Foreskin melanocyte (primary cell): ENCODE measurements at places on chromosomes 1 and 21.

GRCh38 chr1:239963856-239964255 is 127.8 kb upstream of the FMN2 start:
- DNase-seq, result no peak

DNA sequence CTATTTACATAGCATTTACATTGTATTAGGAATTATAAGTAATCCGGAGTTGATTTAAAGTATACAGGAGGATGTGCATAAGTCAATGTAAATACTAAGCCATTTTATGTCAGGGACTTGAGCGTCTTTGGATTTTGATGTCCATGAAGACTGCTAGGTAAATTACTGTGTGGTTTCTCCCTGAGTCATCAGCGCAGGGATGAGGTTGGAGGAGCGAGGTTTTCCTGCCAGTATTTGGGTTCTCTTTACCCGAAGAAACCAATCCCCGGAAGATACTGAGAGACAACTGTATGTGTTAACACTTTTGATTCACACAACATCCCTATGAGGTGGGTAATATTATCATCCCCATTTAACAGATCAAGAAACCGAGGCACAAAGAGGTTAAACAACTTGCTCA is 29.3 kb downstream of the BATF3 start:
- DNase-seq, result no peak

GRCh38 chr1:114671011-114671938 is 1.4 kb upstream of the DENND2C start:
- no peak for DNase-seq

DNA sequence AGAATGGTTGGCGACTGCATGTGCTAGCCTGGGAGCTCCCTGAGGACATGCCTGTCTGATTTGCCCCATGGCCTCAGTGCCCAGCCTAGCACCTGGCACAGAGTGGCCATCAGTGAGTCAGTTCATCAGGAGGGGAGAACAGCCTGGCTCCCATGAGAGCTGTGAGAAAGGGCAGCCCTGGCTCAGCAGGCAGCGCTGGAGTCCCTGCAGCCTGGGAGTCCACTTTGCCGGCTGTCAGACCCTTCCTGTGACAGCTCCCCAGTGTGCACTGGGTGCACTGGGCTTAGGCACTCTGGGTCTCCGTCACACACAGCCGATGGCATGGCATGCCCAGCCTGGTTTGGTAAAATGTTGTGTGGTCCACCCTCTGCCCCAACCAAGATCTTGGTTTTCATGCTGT is 28.7 kb downstream of the LDLRAP1 start:
- DNase-seq, result no peak

- peak; percentile 88 for DNase-seq
Observed at GRCh38 chr1:154334079-154335024, 9.0 kb downstream of the ATP8B2 start.

- DNase-seq, result no peak
Observed at GRCh38 chr1:42747125-42747524, 7.1 kb upstream of the CLDN19 start.

DNA sequence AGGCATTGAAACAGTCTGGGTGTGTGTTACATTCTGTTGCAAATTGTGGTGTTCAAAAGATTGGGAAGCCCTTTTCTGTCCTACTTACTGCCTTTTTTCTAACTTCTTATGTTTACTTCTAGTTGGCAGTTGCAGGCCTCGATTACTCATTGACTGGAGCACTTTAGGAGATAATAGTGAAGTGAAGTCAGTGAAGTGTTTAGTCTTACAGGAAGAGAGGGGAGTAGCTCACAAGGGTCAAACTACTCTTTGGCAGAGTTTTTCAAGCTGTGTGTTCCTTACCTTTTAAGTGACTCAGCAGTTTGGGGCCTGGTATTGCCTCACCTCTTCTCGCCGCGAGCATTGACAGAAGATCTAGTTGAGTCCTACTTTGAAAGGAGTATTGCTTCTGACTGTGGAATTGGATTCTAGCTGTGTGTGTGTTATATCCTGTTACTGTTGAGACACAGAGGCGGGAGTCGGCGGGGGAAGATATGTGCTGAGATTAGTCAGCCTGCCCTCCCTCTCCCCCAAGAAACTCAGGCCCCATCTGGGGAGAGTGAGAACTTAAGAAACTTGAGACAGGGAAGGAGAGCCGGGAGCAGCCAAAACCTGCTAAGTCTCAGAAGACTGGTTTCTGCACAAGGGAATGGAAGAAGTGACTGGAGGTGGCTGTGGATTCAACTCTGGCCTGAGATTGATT is 19.3 kb downstream of the AHCYL1 start:
- DNase-seq, result peak; percentile 26

DNA sequence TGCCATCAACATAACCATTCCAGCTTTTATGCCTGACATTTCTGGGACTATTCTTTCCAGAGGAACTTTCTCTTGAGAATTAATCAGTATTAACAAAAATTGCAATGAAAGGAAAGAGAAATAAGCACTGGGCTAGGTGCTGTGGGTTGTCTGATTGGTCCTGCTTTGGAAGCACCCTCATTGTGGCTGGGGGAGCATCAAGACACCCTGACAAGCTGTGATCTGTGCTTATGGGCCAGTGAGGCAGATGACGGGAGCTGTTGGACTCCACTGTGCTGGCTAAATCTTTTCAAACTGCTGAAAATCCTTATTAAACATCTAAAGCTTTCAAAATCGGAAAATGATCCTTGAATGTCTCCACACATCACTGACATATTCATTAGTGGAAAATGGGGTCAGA is 20.0 kb downstream of the UBASH3A start:
- no peak for DNase-seq

DNA sequence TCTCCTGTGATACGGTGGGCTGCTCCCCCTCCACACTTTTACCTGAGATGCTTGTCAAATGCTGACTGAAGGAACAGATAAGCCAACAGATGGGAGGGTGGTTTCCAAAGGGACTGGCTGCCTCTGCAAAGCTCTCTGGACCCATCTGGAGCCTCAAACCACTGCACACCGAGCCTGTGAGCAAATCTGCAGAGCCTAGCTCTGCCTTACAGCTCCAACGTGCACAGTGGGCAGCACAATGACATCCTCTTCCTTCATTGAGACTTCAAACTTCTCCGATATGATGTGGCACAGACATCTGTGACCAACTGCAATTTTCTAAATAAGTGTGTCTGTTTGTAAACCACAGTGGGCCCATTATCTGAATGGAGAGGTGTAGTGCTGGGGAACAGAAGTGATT is 26.2 kb upstream of the KNCN start:
- no peak for DNase-seq

- peak; percentile 13 for DNase-seq
Observed at GRCh38 chr21:45887120-45887611, 94.4 kb upstream of the COL6A1 start.

- no peak for DNase-seq
Observed at GRCh38 chr21:40646651-40647050, 200.3 kb downstream of the DSCAM start.

DNA sequence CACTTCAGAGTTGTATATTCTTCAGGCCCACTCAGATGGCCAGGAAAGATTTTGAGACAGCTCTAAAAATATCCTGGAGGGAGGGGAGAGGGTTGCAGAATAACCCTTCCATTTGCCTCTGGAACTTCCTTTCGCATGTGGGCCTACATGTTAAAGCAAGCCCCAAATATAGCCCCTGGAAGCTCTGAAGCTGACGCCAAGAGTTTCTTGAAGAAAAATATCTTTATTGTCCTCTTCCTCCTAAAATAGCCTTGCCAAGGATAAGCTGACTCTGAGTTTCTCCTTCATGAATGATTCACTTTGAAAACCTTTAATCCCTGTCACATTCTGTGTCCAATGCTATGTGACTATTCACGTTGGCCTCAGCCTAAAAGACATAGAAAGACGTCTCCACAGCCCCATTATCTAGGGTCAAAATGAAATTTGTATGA is 6.4 kb downstream of the C1orf116 start:
- DNase-seq, result peak; percentile 88

GRCh38 chr1:88595355-88596002 is 88.6 kb upstream of the PKN2 start:
- peak; percentile 58 for DNase-seq

- no peak for DNase-seq
Observed at GRCh38 chr1:6239950-6240768, 3.8 kb upstream of the HES3 start.

DNA sequence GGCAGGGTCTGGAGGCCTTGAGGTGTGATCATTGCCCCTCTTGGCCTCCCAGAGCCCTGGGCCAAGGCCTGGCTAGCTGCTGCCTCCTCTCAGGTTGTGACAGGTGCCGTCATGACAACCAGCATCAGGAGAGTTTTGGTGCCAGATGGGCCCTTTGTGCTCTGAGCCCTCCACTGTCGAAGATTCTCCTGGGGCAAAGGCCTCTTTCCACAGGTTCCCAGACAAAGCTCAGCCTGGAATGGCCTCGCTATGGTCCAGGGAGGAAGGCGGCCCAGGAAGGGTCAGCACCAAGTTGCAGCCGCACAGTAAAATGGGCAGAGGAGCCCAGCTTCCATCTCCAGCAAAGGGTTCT is 78.4 kb downstream of the ALPL start:
- no peak for DNase-seq

DNA sequence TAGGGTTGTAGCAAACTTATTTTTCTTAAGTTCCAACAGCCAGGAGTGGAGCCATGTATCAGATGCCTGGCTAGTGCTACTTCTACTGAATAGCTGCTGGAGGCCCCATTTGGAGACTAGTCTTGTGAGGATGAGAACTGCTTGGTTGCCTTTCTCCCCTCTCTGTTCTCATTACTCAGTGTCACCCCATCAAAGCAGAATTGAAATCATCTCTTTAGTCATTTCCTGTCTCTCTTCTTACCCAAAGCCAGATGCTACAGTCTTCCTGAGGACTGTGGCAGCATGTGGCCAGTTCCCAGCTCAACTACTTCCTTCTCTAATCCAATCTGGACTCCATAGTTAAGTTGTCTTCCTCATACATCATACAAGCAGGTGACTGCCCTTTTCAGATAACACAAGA is 197.5 kb downstream of the BRINP2 start:
- no peak for DNase-seq

DNA sequence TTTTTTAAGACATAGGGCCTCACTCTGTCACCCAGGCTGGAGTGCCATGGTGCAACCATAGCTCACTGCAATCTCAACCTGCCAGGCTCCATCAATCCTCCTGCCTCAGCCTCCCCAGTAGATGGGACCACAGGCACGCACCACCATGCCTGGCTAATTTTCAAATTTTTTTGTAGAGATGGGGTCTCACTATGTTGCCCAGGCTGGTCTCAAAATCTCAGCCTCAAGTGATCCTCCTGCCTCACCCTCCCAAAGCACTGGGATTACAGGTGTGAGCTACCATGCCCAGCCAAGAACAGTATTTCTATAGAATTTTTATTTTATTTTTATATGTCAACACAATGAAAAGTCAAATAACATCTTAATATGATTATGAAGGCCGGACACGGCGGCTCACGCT is 10.9 kb downstream of the GNB1 start:
- DNase-seq, result no peak

DNA sequence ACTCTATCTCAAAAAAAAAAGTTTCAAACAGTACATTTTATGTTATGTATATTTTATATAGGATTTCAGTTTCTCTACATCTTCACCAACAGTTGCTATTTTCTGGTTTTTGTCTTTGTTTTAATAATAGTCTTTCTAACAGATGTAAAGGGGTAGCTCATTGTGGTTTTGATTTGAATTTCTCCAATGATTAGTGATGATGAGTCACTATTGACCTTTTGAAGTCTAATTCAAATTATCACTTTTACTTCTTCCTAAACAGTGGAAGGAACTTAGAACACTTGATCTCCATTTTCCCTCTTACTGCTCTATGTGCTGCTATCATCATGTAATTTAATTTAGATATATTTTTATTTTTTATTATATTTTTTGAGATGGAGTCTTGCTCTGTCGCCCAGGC is 31.7 kb upstream of the SHCBP1L start:
- DNase-seq, result no peak

DNA sequence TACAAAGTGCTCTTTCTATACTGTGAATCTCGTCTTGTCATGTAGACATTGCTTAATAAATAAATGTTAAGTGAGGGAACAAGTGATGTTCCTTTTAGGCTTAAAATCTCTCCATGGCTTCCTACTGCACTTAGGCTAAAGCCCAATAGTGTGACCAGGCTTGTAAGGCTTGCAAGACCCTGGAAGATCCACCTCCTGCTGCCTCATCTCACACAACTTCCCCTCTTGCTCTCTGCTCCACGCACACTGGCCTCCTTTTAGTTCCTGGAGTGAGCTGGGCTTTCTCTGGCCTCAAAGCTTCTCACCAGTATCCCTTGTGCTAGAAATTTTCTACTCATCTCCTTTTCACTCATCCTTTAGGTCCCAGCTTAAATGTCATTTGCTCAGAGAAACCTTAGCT is 41.5 kb upstream of the DIPK1A start:
- no peak for DNase-seq

DNA sequence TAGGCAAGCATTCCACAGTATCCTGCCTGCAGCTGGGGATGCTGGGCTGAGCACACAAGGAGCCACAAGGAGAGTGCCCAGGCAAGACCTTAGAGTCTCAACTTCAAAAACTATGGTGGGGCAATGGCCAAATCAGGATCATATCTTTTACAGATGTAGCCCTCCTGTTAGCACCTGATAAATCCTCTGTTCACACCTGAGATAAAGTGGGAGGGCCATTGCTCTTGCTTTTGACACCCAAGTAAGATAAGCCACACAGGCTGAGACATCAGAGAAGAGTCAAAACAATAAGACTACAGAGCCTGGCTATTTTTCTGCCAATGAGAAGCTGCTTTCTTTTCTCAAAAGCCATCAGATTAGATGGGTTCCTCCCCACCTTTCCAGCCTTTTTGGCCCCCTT is 148.9 kb downstream of the AJAP1 start:
- no peak for DNase-seq

- peak; percentile 29 for DNase-seq
Observed at GRCh38 chr1:229022595-229023333, 248.1 kb upstream of the RAB4A start.

GRCh38 chr1:93036672-93037071 is 42.4 kb upstream of the MTF2 start:
- no peak for DNase-seq

DNA sequence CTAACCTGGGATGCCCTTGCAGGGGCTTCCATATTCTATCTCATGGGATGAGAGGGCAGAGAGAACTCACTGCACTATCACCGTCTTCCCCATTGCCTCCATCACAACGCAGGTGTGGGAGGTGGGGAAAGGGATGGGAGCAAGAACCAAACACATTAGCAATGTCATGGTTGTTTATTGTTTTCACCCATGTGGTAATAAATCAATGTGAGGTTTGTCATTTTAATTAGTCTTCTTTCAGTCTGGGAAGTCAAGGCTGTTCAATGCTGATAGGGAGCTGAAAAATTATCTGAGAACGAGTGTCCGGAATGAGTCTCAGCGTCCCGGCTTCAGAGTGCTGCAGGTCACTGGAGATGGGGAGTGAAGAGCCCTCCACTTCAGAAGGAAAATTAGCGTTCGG is 268.5 kb downstream of the DUSP10 start:
- no peak for DNase-seq

DNA sequence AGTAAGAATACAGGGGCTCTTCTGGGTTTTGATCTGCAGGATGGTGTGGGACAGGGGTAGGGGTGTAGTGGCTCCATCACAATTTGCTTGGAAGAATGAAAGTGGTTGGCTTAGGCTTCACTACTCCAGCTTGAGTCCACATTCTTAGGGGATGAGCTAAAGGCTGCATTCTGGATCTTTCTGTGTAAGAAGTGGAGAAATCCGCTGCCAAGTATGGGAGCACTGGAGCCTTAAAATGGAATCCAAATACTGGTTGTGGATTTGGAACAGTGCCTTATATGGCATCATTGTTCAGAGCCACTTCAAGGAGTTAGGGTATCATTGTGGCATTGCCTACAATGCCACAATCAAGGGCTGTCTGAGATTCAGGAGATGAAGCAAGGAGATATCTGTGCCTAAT is 187.1 kb downstream of the LMO4 start:
- no peak for DNase-seq

- DNase-seq, result no peak
Observed at GRCh38 chr1:2046953-2047748, 3.1 kb upstream of the PRKCZ start.

GRCh38 chr1:231093156-231093922 is 53.3 kb upstream of the FAM89A start:
- no peak for DNase-seq
